CD4-positive, alpha-beta T cell treated with Interleukin-4 for 4 hours (primary cell): ENCODE measurements at places on chromosomes 2 and 18.
A peak's percentile ranks its signal among the peaks of the same experiment; 100 is the strongest.

GRCh38 chr2:191947235-191947634, 100.3 kb upstream of the CAVIN2 start:
- no peak for DNase-seq

- no peak for DNase-seq
Measured at GRCh38 chr2:121038891-121039616, 245.9 kb downstream of the TFCP2L1 start.

DNA sequence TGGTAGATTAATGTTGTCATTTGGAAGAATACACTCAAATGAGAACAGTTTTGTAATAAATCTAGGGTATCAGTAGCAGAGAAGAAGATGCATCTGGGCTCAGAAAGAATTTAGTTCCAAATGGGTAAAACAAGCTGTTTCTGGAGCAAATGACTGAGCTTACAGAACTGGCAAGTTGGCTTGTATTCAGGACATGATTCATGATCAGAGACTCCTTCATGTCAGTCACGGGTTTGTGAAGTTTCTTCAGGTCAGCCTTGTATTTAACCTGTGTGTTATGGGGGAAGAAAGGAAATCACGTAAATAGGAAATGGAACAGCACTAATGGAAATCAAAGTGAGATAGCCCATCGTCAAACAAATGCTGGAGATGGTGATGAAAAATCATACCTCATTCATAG, 109.1 kb downstream of the RIF1 start:
- DNase-seq = no peak

DNA sequence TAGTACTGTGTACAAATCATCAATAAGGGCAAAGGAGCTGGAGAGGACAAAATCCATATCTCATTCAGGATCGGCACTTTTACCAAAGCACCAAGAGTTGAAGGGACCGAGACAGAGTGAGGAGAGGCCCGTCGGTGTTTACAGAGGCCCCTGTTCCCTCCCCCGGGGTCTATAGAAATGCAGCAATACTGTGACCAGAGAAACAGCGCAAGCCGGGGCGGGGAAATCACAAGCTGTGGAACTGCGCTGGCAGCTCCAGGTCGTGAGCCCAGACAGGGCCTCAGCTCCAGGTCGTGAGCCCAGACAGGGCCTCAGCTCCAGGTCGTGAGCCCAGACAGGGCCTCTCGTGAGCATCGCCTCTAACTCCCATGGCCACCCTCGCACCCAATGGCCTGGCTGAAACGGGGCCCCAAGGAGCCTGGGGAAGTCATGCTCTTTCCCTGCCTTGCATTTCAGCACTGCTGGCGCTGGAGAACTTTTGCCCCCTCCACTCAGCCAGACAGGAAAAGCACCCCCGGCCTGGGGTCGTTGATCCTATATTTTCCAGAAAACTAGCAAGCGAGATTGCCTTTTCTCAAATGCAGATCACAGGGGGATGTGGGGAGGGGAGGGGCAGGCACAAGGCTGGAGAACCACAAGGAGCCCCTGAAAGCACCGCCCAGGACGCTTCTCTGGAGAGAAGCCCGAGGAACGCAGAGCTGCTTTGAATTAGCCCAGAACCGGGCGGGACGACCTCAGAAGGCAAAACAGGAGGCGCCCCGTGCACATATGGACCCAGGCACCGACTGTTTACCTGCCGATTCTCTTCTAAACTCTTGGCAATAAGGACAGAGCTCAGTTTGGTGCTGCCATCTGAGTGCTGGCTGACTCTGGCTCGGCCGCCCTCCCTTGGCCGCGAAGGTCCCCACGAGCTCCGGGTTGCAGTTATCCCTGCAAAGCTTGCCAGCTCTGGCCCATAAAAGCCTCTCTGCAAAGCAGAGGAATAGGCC, 223.7 kb downstream of the ACKR3 start:
- no peak for DNase-seq

- no peak for DNase-seq
Measured at GRCh38 chr2:525021-525420, 152.2 kb downstream of the TMEM18 start.

DNA sequence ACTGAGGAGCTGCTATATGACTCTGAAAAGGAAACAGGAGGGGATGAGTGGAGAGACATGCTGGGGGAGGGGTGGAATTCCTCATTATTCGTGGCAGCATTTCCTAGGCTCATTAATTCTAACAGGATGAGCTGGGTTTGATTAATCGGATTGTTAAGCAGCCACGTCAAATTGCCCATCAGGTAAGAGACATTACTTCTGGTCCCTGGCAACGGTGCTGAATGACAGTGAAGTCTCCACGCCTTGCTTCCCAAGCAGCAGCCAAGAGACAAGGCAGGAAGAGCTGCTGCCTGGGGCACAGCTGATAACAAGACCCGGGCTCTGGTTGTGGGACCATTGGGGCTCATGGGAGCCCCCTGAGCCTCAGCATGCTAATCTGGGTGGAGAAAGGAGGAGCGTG, 86.6 kb downstream of the MARCHF4 start:
- DNase-seq = no peak

GRCh38 chr18:70672581-70672980, 383.7 kb downstream of the SOCS6 start:
- peak; percentile 86 for DNase-seq

GRCh38 chr2:85269959-85270358, 57.8 kb downstream of the TGOLN2 start:
- no peak for DNase-seq

DNA sequence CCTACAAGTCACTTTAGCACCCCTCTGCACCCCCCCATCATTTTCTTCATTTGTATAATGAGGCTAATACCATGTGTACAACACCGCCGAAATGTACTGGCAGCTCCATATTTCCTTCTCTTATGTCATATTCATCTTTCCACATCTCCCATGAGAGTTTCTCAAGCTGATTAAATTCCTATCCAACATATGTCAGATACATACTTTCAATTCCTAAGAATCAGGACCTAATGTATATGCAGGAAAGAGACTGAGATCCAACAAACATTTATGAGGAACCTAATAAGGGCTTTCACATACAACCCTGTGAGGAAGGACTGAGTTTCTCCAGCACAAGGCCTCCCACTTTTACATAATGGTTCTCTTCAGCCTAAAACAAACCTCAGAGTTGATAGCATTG, 41.9 kb downstream of the PRKD3 start:
- no peak for DNase-seq

- DNase-seq = no peak
Measured at GRCh38 chr2:188450732-188451483, 159.2 kb downstream of the GULP1 start.

GRCh38 chr2:12060886-12061285, 314.5 kb downstream of the LPIN1 start:
- DNase-seq = no peak

DNA sequence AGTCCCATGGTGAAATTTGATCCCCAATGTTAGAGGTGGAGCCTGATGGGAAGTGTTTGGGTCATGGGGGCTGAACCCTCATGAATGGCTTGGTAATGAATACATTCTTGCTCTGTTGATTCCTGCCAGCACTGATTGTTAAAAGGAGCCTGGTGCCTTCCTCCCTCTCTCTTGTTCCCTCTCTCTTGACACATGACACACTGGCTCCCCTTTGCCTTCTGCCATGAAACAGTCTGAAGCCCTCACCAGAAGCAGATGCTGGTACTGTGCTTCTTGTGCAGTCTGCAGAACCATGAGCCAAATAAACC, 30.6 kb upstream of the EPC2 start:
- DNase-seq = no peak

- DNase-seq = no peak
Measured at GRCh38 chr2:60839126-60839813, 42.1 kb upstream of the REL start.

GRCh38 chr2:173311844-173312606, 42.6 kb upstream of the CDCA7 start:
- no peak for DNase-seq

- DNase-seq = no peak
Measured at GRCh38 chr2:177984749-177985148, 87.8 kb downstream of the PDE11A start.

DNA sequence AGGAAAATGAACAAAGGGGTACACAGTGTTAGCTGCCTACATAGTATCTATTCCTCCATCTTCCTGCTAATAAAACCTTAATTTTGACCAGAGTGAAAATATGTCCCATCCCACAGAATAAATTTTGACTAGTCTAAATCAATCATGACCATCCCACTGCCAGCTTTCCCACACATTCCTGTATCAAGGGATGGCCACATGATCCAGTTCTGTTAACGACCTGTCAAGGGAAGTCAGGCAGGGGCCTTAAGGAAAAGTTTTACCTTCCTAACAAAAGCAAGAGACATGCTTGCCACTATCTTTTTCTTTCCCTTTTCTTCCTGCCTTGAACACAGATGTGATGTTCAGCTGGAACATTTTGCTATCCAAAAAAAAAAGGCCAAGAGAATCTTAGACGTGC, 185.0 kb upstream of the CHAC2 start:
- DNase-seq = no peak

GRCh38 chr2:1626271-1626681, 118.0 kb downstream of the PXDN start:
- DNase-seq = no peak

DNA sequence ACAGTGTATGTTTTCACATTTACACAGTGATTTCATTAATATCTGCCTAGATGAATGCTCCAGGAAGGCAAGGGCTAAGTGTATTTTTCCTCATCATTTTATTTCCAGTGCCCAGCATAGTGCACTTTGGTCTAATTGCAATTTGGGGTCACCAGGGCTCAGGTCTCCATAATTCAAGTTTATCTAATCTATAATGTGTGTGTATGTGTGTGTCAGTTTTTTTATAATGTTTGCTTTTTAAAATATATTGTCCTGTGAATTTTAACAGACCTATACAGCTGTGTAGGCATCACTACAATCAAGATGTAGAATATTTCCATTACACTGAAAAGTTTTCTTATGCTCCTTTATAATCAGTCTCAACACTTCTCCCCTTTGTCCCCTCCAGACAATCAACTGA, 620.4 kb downstream of the STK39 start:
- DNase-seq = no peak

- DNase-seq = no peak
Measured at GRCh38 chr2:212894026-212894425, 257.4 kb downstream of the IKZF2 start.

GRCh38 chr2:237413777-237414661, at the start of gene COL6A3:
Gene COL6A3 (minus strand): TSS chr2:237414164. CDS start chr2:237396817, 17,347 bp downstream.
- DNase-seq = no peak
